ENCODE measurements at places on chromosomes 2 and 18.

DNA sequence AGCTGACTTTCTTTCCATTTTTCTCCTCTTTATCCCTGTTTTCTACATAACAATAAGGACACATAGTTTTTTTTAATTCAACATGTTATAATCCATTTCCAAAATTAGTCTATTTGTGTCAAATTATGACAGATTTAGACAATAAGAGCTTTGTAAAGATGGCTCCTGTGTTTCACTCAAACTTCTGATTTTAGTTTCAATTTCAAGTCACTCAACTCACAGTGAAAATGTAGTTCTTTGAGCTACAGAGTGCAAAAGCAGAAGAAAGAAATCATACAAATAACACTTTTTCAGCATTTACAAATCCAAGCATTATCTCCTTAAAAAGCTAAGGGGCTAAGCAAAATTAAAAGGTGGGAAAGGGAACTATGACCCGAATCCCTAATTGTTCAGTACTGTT, 340.7 kb upstream of the TRIB2 start:
- no peak for DNase-seq

GRCh38 chr18:13624563-13625237, 101.7 kb downstream of the FAM210A start:
- DNase-seq: peak; percentile 5

- DNase-seq: no peak
These were observed 157.3 kb downstream of the MSH2 start for GRCh38 chr2:47560107-47560819.

DNA sequence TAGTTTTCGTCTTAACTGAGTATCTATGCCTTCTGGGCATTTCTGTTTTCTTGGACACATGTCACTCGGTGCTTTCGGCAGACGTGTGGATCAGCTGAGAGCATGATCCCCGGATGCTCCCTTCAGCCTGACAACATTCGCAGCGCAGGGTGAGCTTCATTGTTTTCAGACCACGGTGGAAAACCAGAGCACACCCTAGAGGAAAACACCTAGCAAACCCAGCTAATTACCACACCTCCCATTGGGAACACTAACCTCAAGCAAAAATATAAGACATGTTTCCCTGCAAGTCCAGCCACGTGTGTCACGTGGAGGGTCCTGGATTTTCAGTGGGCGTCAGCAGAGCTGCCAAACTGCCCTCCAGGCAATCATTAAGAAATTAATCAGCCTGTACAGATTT, 31.0 kb downstream of the ANKRD29 start:
- DNase-seq: no peak

GRCh38 chr18:46378864-46379207, 274.7 kb downstream of the HAUS1 start:
- DNase-seq: no peak

- DNase-seq: no peak
These were observed 2.3 kb upstream of the PLCD4 start for GRCh38 chr2:218605432-218605831.

- DNase-seq: no peak
These were observed 745.9 kb upstream of the SLC8A1 start for GRCh38 chr2:41197781-41198180.

DNA sequence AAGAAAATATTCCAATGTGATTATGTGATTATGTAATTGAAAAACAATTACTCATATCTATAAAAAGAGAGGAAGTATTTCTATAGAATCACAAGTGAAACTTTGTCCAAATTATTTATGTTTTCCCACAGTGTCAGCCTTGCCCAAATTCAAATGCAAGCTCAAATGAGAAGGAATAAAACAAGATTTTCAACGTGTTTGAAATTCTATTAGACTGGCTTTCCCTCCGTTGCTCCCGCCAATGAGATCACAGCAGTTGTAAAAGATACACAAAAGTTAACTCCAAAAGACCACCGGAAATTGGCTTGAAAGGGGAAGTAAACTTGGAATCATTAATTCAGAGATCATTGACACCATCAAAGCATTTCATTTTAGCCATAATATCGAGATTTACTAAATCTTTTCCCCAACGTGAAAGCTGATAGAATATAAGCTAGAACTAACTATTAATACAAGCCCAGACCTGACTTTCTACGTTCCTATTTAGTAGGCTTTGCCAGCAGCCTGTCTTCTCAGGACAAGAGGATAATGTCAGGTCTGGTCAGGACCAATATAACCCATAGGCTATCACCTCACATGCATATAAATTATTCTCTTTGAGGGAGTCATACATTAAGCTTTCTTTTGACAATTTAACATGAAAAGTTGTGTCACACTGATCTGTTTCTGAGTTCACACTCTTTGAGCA, 222.6 kb upstream of the CHAC2 start:
- DNase-seq: no peak

- no peak for DNase-seq
These were observed 42.3 kb downstream of the ATP9B start for GRCh38 chr18:79111483-79111882.

- DNase-seq: no peak
These were observed 184.8 kb upstream of the STON1 start for GRCh38 chr2:48345176-48345575.

DNA sequence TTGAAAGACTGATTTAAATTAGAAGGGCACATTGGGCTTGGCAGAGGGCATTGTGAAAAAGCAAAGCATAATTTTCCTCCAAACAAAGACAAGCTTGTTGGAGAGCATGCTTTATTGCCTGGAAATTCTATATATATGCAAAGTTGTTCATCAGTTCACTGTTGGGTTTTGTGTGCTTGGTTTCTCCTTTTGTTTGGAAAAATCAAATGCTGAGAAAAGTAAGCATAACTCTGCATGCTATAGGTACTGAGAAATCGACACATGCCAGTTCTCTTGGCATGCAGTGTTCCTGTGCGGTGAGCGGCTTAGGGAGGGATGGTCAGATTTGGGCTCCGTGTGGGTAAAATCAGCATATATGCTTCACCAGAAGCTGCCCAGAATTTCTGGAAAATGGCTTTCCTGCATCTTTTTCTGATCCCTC, 161.0 kb downstream of the RAPGEF4 start:
- DNase-seq: no peak

DNA sequence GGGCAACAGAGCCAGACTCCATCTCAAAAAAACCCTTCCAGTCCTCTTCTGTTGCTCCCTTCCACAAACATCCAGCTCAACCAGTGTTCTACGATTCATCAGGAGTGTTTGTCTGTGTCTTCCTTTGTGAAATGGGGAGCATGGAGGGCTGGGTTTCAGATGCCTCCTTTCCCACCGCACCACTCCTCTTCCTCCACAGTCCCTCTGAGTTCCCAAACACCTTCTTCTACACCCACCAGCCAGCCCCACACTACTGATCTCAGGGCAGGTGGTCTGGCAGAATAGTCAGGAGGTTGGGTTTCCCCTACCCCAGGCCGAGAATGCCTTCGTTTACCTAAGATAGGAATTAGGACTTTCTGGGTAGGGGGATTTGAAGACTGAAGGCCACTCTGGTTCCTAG, 36.9 kb downstream of the NGEF start:
- DNase-seq: no peak

DNA sequence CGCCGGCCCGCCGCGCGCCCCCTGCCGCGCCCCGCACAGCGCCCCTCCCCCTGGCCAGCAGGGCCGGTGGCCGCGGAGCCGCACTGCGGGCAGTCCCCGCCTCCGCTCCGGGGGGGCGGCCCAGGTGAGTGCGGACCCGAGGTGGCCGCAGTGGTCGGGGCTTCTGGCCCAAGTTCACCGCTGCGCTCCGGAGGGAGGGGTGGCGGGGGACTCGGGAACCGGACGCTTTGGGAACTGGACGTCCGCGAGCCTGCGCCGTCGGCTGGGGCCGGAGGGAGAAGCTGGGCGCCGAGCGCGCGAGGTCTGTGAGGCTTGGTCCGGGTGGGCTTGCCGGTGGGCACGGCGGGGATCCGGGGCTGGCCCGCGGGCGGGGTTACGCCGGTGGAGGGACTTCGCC, 591 bp upstream of the LDLRAD4 start:
- peak; percentile 58 for DNase-seq

DNA sequence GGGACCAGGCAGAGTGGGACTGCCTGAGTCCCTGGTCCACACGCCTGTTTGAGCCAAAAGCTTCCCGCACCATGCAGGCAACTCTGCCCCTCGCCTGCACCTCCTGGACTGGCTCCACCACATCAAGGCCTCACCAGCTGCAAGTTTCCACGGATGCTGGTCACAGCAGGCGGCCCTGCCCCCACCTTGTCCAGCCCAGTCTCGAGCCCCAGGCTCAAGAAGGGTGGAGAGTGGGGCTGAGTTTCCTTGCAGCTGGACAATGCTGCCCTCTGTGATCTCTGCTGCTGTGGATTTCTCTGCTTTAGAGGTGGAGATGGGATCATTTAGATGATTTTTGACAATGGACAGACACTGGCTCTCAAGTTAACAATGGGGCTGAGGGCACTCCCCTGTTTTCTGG, 74.9 kb downstream of the MTCL1 start:
- DNase-seq: no peak

DNA sequence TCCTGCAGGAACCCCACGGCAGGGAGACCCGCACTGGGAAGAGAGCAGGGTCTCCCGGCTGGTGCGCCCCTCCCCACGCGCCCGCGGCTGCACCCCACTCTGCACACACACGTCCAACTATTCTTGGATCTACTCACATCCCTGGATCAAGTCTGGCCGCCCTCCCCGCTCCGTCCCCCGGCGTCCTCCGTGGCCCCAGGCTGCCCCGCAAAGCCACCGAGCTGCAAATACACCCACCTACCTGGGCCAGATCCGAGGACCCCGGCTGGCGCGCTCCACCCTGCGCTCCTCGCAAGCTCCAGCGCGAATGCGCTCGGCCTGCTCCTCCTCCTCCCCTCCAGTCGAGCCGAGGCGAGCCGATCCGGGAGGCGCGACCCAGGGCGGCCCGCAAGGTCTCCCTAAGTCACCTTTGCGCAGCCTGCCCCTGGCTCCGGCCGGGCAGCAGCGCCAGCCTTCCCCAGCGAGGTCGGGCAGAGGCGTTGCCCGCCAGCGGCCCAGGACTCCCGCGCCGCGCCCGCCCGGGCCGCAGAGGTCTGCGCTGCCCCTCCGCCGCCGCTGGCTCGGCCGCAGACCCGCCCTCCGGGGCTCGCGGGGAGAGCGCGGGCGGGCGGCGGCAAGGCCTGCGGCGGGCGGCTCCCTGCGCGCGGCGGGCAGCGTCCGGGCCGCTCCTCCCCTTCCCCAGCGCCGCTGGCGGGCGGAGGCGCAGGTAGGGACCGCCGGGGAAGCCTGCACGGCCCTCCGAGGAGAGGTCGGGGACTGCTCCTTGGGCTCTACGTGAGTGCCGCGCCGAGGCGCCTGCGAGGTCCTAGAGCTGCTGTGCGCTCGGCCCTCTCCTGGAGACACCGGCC, 126.0 kb downstream of the OSBPL1A start:
- DNase-seq: peak; percentile 60

GRCh38 chr2:73891276-73891901, 1.4 kb upstream of the ACTG2 start:
- no peak for DNase-seq

GRCh38 chr2:133296401-133296800, 271.9 kb downstream of the NCKAP5 start:
- no peak for DNase-seq

DNA sequence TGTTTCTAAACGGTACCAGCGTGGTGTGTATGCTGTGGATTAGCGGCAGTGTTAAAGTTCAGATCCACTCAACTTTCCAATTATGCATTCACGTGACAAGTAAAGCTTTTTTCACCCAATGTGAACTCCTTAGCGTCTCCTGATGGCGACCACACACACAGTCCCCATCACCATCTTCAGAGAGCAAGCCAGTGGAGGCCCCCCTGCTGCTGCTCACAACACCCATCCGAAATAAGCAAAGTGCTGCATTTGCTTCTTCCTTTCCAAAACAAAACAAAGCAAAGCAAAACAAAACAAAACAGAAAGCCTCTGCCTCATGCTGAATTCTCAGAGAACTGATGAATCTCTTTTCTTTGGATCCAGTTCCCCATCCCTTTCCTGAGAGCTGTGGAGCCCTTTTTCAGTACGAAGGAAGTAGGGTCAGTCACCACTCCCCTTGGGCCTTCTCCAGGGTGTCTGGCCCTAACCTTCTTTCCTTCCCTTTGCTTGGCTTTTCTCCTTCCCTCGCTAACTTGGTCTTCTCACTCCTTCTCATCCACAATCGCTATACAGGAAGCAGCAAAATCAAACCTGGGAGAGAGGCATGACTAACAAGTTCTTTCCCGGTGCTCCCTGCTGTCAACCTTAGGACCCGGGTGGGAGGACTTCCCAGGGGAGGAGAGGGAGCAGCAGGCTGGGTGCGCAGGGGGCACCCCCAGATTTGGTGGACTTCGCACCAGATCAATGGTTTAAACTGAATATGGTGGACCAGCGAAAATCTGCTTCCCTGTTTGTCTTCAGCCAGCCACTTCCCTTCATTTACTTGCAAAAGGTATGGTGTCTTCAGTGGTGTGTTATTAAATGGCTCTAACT, 56.0 kb downstream of the NRP2 start:
- no peak for DNase-seq

- no peak for DNase-seq
These were observed 7.1 kb upstream of the UPP2 start for GRCh38 chr2:158094487-158095092.

- no peak for DNase-seq
These were observed 17.5 kb downstream of the METTL8 start for GRCh38 chr2:171416009-171416926.

DNA sequence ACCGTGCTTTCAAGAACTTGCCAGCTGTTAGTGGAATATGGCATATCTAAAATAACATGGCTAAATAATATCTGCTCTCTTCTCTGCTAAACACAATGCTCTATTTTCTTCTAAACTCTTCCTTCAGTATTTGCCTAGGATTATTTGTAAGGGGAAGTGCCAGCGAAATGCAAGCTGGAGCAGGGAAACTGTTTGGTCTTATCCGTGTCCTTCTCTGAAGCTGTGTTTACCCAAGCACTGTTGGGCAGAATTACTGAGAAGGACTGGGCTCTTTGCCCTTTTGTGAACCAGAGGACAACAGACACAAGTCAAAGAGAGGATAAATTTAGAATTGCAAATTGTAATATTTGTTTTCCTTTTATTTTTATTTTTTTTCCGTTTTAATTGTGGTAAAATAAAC, 23.6 kb downstream of the CPO start:
- DNase-seq: no peak

DNA sequence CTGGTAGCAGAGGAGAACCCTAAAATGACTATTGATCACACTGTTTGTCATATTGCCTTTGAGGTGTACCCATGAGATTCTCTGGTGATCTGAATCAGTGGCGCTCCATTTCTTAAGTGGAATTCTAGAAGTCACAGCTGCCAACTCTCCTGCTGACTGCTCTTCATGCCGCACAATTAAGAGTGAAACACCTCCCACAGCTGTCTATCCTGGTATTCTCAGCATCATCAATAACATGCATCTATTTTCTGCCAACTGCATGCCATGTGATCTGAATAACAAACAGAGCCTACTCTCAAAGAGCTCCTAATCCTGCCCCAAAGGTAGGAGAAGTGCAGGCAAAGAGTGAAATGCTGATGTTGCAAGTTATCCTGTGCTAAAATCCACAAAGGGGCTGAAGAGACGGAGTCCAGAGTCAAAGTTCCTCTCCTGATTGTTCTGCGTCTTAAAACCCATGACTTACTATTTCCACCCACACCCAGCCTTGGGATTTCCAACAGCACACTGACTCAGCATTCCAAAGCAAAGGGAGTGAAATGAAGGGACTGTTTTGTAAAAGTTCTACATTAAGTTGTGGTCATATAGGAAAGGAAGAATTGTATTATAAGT, 13.7 kb upstream of the DAPL1 start:
- DNase-seq: no peak
